RWPE2 (cell line): ENCODE measurements at places on chromosomes 2 and 18.

DNA sequence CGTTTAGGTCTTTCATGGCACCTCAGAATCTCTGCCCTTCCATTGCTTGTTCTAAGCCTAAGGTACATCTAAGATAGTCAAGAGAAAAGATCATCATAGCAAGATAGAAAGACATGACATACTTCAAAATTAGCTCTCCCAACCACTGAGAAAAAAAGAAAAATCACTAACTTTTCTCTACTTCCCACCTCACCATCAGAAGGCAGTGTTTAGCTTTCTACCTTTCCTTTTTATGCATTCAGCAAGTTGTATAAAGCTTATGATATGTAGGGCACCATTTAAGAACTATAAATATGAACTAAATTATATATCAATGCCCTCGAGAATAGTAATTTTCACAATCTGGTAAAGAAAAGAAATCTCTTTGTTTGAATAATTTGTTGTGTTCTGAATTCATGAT lies 331.8 kb upstream of the VWC2L start:
- DNase-seq, result no peak

GRCh38 chr18:48855422-48856377 lies 95.1 kb downstream of the SMAD7 start:
- DNase-seq, result no peak

- DNase-seq, result no peak
Observed at GRCh38 chr18:71743634-71744033, 800.5 kb downstream of the CBLN2 start.

DNA sequence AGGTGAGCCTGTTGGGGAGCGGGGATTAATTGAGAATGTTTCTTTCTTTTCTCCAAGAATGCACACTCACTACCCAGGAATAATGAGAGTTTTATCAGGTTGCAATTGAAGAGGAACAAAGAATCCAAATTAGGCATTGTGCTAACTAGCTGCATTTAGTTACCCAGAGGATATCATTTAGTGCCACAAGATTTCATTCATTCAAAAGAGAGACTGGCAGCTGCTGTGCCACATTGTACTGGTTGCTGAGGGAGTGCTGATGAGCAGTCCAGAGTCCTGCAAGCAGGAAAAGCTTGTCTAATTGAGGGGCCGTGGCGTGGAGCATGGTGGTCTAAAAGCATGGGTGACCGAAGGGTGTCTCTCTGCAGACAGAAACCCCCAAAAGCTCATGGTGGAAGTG lies 97.6 kb downstream of the CTAGE1 start:
- DNase-seq, result no peak

- no peak for DNase-seq
Observed at GRCh38 chr2:141455877-141456276, 674.9 kb downstream of the LRP1B start.

GRCh38 chr2:38076152-38076709 lies 280 bp upstream of the CYP1B1 start:
- peak; percentile 70 for DNase-seq

DNA sequence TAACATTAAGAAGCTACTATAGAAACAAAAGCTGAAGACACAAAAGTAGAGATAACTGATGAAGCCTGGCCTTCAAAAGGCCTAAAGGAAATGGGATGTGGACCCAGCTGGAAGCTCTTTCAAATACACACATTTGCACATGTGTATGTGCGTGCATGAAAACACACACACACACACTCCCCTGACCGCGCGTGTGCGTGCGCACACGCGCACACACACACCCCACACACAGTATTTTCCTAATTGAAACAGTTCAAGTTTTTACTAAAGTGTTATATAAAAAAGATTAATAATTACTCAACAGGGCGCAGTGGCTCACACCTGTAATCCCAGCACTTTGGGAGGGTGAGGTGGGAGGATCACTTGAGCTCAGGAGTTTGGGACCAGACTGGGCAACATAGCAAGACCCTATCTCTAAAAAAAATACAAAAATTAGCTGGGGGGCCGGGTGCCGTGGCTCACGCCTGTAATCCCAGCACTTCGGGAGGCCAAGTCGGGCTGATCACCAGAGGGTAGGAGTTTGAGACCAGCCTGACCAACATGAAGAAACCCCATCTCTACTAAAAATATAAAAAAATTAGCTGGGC lies 111.5 kb downstream of the PLEKHM3 start:
- no peak for DNase-seq

DNA sequence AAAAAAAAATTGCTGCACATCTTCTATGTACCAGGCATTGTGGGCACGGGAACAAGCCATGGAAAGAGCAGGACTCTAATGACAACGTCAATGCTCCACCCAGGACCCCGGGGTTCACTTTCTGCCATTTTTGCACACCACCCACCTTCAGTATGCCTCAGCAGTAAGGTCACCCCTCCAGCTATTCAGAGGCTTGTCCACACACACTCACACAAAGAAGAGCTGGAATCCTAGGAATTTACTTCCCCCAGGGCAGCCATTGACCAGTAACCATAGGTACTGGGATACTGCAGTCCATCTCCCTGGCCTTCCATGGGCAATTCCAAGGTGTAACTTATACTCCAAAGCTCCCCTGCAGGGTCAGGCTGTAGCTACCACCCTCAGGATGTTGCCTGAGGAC lies 170.8 kb downstream of the SUCLG1 start:
- DNase-seq, result no peak

- no peak for DNase-seq
Observed at GRCh38 chr2:11811036-11811654, 64.7 kb downstream of the LPIN1 start.

GRCh38 chr2:68908392-68908970 lies 37.3 kb upstream of the BMP10 start:
- peak; percentile 77 for DNase-seq

- DNase-seq, result no peak
Observed at GRCh38 chr2:111054791-111055691, 65.7 kb upstream of the BCL2L11 start.

GRCh38 chr18:53382870-53383269 lies 841.6 kb downstream of the MBD2 start:
- DNase-seq, result no peak

- no peak for DNase-seq
Observed at GRCh38 chr18:68449292-68449691, 265.6 kb downstream of the TMX3 start.

DNA sequence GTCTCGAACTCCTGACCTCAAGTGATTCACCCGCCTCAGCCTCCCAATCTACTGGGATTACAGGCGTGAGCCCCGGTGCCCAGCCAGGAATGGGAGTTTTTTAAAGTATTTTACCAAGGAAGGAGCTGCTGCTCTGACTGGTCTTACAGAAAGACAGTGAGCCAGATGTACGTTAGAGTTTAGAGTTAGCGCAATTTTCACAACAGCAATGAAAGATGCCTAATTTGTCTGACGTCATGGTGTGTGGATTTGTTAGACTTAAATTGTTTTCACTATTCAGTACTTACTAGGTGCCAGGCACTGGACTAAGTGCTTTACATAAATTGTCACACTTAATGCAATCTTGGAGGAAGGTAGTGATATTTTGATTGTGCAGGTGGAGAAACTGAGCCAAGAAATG lies 12.4 kb upstream of the RPL37A start:
- no peak for DNase-seq
